ENCODE measurements at places on chromosomes 11 and 22.

DNA sequence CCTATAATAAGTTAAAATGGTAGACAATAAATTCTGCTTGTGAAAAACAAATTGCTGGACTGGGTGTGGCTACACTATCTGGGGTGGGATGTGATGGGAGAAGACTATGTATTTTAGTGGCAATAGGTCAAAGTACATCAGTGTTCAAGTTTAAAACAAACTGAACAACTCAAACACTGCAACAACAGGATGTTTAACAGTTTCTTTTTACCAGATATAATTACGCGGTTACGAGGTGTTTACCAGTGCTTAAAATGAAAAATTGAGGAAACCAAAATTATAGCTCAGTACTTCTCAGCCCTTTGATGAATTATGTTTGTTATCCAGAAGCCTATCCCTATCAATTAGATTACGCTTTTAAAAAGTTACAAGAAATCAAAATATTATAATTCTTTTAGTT, 3.2 kb downstream of the PRDM10 start:
- no peak for DNase-seq

- DNase-seq: no peak
Measured at GRCh38 chr22:39491696-39492095, 10.4 kb upstream of the MIEF1 start.

- no peak for DNase-seq
Measured at GRCh38 chr11:18757811-18758210, 31.8 kb upstream of the IGSF22 start.

GRCh38 chr11:62125881-62126280, 2.1 kb downstream of the INCENP start:
- DNase-seq: no peak

GRCh38 chr11:64833509-64833908, 10.9 kb downstream of the CDC42BPG start:
- no peak for DNase-seq

DNA sequence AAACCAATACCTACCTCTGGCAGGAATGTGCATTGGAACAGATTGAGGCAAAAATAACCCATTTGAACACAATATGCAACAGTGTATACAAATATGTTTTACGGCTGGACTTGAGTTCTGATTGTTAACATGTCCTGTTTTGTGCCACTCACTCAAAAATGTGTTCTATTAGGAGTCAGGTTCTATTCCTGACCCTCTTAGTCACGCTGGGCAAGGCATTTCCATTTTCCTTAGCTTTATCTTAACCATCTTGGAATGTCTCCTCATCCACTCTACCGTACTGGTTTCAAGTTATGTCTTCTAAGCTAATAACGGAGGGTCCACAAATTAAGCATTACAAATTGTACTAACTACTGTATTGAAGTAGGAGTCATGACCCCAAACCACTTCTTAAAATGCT, 78.6 kb downstream of the MAML2 start:
- DNase-seq: no peak

- DNase-seq: no peak
Measured at GRCh38 chr22:29784451-29785361, 17.5 kb downstream of the UQCR10 start.

- no peak for DNase-seq
Measured at GRCh38 chr11:40445391-40445790, 1014.1 kb downstream of the LRRC4C start.

DNA sequence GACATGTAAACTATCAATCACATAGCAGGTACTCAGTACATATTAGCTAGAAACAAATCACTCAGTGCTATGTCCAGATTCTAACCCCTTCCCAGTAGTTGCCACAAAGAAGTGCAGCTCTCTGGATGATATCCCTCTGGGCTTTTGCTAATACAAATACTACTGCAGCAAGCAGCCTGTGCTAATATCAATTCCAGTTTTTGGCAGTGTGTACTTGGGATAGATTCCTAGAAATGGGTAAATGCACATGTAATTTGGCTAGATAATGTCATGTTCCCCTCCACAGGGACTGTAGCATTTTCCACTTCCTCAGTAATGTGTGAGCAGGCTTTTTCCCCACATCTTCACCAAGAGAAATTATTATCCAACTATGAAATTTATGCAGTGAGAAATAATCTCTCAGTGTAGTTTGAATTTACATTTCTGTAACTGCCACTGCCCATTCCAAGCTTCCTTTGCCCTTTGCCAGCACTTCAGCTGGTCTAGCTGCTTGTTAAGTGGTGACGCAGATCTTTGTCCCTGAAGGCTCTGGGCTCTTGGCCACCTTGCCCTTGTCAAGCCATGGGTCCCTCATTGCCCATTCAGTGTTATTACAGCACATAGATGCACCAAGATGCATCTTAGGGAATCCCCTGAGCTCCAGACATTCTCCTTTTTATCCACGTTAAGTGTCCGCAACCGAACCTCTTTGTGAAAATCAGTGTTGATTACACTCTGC, 107.1 kb upstream of the CLPB start:
- no peak for DNase-seq

DNA sequence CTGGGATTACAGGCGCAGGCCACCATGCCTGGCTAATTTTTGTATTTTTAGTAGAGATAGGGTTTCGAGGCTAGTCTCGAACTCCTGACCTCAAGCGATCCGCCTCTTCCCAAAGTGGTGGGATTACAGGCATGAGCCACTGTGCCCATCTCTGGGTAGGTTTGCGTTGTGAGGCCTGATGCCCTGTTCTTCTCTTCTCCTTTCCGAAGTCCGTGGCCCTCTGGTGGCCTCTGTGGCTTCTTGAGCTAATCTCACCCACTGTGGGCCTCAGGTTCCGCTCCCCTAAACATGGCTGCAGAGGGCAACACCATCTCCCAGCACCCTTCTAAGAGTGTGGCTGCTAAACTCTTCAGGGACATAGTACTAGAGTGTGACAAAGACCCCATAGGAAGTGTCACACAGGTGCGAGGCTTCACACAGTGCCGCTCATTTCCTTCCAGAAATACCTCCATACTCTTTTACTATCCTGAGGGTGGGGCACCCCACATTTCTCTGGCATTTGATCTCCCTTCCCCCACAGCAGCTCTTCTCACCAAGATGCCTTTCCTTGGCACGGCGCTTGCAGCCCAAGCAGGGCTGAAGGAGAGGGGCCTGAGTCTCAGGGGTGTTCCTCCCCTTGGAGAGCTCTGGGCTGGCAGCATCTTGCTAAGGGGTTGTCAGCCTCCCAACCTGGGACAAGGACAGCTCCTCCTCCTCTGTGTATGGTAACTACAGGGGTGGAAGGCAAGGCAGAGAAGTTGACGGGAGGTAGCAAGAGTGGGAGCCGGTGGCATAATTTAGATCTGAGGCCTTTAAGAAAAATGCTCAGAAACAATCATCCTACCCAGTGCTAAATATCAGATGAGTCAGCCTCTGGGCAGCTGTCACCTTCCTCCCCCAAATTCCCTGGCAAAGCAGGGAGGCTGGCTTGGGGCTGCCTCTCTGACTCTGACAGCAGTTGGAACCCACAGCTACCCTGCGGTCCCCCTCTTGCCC, 6.1 kb downstream of the THY1 start:
- DNase-seq: no peak

DNA sequence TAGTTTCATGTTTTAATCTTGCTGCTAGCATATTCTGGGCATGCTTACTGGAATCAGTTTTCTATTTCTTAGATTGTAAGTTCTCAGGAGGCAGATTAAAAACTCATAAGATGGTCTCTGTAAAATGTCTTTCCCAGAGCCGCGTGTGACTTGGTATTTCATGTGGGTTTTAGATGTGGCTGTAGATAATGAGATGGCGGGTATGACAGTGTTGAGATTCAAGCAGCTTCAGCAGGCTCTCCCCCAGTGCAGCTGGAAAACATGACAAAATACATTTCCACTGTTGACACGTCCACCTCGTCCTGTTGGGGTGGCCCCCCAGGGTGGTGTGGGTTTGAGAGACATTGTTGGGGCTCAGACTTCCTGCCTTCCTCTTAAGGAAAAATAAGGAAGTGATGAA, 106.8 kb downstream of the KIRREL3 start:
- DNase-seq: no peak

GRCh38 chr11:9747828-9748227, 84.0 kb downstream of the SWAP70 start:
- DNase-seq: no peak

DNA sequence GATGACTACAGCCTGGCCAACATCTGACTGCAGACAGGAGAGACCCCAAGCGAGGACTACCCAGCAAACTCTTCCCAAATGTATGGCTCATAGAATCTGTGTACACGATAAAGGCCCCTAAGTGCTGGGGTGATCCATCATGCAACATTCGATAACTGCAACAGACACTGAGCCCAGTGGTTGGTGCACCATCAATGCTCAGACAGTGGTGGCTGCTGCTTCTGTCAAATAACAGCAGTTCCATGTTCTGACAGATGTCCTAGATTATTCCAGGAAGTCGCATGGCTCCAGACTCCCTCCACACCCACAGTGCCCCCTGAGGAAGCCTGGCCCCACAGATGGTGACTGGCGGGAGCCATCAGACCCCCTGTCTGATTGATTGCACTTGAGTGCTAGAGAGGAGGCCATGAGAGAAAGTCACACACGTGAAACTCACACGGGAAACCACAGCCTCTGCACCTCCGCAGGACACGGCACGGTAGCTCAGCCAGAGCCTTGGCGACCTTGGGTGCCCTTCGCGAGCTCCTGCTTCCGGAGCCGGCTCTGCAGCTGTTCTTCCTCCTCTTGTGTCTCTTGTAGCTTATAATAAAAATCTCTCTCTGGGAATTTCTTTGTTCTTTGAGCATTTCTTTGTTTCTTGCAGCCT, 1155.9 kb downstream of the TBC1D22A start:
- no peak for DNase-seq

- no peak for DNase-seq
Measured at GRCh38 chr11:92697461-92698312, 271.8 kb upstream of the MTNR1B start.

DNA sequence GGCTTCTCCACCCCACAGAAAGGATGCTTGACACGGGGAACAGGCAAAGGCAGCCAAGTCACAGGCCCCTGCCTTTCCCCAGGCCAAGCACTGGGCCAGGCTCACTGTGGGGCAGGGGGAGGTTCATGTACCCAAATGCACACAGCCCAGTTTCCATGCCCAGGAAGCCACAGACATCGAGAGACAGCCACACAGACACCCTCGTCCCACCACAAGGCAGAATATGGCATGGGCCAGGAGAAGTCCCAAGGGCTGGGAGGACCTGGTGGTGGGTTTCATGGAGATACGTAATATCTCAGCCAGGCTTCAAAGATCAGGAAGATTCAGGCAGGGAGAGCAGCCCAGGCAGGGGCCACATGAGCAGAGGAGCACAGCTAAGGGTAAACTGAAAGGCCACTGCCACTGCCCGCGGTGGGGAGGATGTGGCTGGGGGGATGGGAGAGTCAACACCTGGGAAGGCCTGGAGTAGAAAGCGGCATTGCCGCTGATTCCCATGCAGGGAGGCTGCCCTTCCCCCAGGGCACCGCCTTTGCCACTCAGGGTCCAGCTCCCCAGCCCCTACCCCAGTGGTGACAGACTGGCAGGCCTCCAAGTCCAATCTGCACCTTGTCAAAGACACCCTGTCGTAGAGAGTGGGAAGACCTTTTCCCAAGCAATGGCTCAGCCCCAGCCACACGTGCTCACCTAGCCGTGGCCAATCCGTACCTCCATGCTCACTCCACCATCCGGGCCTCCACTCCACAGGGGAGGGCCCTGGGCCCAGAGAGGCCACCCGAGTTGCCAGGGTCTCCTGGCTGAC, 2.4 kb upstream of the MFNG start:
- DNase-seq: no peak

- DNase-seq: no peak
Measured at GRCh38 chr22:29205594-29206371, at the start of gene EMID1. TSS of gene EMID1 (plus strand) at chr22:29205896. CDS start at chr22:29206039, 143 bp downstream.

DNA sequence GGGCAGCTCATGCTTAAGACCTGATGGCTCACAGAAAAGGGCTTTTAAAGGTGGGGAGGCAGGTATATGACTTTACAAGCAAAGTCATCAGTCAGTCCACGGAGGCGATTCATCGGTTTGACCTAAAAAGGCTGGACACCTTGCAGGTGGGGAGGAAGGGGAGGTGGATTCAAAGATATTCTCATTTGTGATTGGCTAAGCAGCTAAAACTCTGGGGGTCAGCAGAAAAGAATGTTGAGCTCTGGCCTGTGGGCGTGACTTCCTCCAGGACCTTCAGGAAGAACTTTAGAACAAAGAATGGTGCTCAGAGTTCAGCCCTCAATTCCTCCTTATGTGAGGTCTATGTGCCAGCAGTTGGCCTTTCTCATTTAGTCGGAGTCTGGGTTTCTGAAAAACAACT, 78.3 kb upstream of the LMO1 start:
- DNase-seq: no peak

DNA sequence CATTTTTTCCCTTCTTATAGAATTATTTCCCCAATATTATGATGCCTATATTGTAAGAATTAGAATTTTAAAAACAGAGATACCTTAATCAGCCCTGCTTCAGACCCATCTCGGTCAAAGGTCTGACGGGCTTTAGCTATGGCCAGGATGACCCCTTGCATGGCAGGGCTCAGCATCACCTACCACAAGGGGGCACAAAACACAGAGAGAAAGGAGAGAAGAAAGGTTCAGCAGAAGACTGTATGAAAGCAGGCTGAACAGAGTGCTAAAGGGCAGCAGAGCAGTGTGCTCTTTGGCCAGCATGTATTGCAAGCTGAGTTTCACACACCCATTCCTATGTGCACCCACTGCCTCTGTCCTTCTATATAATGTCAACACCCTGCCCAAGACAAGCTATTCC, 26.8 kb downstream of the CLDN25 start:
- DNase-seq: no peak

DNA sequence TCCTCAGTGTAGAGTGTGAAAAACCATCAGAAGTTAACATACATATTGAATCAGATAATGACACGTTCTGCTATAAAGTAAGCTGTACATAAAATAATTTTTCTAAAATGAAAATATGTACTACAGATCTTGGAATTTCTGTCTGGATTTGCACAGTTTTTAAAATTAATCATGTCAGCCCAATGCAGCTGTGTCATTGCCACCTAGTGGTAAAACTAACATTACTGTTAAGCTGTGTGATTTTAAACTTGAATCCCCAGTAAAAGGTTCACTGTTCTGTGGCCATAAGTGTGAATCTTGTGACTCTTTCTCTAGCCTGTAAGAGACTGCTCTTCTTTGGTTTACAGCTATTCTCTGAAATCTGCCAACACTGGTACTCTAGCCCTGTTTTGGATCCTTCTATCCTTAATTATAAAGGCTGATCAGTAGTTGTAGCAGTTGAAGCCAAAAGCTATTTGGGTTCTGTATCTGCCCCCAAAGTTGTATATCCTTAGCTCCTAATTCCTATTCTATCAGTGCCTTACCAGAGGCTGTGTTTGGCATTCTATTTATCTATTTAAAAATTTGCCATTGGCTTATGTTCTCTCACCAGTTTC, 4.0 kb downstream of the JRKL start:
- DNase-seq: no peak

DNA sequence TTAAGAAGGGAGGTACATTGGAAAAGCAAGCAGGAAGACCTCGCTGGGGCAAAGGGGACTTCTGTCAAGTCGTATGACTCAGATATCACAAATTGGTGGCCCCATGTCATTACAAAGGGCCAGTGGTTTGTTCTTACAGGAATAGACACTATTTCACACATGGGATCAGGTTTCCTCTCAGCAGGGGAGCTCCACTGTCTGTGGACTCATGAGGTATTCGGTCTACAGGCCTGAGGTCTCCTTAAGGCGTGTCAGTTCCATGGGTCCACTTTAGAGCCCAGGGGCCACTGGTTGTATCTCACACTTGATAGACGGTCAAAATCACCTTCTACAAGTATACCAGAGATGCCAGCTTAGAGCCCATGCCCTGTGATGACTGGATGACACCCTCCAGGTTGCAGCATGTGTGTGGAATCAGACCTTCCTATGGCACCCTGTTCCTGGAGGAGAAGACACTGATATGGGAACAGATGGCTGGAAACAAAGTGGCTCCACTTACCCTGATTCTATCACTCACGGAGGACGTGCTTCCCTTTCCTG, 288.1 kb upstream of the B3GAT1 start:
- no peak for DNase-seq
